ENCODE measurements at places on chromosomes 13 and 19.

GRCh38 chr13:95503662-95504061, 48.9 kb upstream of the CLDN10 start:
- no peak for DNase-seq

DNA sequence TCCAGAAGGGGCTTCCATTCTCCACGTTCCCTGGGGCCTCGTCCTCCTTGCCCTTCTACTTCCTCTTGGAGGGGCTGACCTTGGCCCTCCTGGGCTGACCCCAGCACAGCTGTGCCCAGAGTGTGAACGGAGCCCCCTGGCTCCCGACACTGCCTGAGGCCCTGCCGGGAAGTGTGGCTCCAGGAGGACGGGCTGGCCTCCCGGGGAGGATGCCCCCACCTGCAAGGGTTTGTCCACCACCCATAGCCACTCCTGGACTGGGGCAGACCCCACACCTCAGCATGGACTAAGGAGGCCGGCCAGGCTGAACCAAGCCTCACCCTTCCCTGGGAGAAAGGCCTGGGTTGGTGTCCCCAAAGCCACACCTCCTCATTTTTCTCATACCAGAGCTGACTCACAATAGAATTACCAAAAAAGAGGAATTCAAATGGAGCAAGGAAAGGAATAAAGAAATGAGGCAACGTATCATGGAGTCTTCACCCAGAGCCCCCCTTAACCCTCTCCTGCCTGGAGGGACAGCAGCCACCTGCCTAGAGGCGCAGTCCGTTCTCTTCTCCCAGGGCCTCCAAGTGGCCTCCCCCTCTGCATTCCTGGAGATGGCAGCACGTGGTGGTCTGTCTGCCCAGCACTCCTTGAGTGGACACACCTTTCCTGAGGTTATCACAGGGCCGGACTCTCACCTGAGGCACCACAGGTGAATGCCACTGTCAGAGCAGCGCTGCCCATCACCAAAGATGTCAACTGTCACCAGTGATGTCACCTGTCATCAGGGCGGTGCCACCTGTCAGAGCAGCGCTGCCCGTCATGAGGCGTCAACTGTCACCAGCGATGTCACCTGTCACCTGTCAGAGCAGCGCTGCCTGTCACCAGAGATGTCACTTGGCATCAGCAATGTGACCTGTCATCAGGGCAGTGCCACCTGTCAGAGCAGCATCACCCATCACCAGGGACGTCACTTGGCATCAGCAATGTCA, 3.1 kb upstream of the C13orf46 start:
- peak; percentile 8 for DNase-seq

DNA sequence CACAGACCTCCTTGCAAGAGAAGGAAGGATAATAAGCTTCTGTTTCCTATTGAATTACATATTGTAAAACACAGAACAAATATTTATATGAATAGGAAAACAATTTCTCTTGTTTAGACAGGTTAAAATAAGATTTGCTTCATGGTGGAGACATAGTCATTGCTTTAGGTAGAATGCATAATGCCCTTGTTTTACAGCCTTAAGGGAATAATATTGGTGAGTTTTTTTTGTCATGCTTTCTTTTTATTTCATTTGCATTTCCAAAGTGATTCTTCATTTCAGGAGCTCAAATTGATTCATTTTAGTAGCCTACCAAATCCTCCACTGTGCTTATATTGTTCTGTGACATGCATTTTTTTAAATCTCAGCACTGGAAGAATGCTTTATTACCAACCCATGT, 690.7 kb downstream of the OLFM4 start:
- no peak for DNase-seq

DNA sequence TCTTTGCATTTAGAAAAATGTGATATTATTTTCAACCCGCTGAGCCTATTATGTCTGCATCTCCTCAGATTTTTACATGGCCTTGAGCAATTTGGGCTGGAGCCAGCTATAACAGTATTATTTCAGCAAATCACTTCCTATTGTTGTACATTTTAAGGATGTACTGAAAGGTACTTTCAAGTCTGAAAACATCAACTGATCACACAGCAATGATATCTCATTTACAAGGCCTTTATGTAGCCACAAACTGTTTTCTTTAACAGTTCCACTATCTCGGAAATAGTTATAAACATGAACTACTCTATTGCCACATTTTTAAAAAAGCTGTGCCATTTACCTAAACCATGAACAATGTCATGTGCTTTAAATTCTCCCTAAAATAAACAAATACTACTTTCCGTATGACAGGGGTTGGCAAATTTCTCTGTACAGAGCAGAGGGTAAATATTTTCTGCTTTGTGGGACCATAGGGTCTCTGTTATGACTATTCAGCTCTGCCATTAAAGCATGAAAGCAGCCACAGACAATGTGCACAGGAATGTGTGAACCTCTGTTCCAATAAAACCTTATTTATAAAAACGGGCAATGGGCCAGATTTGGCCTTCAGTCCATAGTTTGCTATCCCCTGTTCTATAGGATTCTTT, 560.4 kb downstream of the GPC6 start:
- DNase-seq, result no peak

DNA sequence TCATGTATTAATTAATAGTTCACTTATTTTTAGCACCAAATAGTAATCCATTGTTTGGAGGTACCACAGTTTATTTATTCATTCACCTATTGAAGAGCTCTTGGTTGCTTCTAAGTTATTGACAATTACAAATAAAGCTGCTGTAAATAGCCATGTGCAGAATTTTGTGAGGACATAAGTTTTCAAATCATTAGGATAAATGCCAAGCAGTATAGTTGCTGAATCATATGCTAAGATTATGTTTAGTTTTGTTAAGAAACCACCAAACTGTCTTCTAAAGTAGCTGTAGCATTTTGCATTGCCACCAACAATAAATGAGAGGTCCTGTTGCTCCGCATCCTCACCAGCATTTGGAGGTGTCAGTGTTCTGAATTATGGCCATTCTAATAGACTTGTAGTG, 2126.8 kb downstream of the PCDH9 start:
- DNase-seq, result no peak

- DNase-seq, result no peak
Measured at GRCh38 chr13:75607447-75607846, 28.7 kb upstream of the LMO7 start.

DNA sequence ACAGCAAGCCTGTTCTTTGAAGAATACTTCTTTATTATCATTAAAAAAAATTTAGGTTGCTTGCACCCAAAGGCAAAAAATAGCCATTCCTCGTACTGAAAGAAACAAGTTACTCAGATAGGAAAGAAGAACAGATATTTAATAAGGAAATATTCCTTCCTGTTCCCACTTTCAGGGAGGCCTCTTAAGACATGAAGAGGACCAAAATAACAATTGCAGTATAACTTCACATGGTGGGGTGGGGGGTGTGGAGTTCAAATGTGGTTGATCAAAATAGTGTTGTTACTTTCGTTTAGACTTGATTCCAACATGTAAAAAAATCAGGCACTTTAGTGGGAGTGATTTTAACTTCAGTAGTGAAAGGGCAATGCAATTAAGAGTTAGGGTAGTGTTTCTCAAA, 3.6 kb downstream of the RGCC start:
- no peak for DNase-seq

GRCh38 chr13:97224544-97225300, 2.6 kb downstream of the MBNL2 start:
- no peak for DNase-seq

DNA sequence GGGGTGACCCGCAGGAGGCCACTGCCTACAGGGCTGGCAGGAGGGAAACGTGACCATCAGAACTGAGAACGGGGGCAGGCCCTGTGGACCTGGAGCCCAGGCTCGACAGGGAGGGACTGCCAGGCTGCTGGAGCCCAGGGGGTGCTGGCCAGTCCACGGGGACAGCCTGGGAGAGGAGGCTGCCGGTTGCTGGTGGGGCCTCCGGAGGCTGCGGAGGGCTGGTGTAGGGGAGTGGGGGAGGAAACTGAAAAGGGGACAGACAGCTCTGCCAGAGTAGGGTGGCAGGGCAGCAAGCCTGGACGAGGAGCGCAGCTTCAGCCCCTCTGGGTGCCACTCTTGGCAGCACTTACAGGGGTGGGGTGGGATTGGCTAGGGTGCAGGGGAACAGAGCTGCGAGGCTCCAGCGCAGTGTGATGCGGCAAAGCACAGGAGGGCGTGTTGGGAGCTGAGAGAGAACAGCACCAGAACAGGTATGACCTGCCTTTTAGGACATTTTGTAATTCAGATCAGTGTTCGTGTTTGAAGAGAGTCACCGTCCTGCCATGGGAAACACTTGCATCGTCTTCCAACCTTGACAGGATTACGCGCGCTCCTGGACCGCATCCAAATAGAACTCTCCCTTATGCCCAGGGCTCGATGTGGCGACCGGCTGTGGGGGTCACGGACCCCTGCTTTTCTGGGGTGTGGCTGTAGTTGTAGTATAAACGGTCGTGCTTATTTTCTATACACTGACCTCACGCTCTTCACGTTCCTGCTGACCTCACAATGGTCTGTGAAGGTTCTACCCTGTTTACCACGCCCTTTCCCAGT, 19.9 kb upstream of the ARHGEF7 start:
- no peak for DNase-seq

DNA sequence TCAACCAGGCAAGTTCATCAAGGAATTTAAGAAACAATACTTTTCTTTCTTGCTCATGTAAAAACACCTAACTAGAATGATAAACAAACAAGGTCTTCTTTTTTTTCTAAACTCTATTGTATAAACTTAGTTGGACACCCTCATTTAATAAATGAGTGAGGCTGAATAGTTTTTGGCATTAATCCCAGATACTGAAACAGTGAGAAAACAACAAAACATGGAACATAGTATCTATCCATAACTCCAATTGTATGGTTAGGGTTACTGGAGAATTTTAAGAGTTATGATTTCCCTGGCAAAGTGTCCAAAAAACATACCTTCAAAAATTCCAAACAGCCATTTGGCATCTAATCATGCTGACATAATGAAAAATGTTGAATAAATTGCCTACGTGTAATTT, 5.8 kb upstream of the POMP start:
- DNase-seq, result no peak

DNA sequence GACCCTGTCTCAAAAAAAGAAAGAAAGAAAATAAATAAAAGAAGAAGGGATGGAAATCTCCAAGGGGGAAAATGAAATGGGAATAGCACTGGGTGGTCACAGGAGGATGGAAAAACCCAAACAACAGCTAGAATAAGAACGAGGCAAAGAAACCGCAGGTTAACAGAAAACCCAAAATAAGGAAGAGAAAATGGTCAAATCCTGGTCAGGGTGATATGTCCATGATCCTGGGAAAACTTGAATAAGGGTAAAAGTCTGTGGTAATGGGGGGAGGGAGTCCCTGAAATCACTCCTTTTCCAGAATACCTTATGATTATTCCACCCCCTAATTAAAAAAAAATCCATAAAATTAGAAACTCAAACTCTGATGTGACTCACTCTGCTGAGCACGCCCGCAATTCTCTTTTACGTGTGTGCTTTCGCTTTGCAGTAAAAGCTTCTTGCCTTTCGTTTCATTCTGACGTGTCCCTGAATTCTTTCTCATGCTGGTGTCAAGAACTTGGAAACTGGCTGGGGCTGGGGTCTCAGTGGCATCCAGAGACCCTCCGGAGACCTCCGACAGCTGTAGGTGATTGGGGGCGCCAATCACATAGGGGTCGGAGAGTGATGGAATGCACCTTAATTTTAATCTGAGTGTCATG, 4.3 kb upstream of the NAXD start:
- DNase-seq, result no peak

GRCh38 chr19:4576016-4576933, 16.8 kb upstream of the SEMA6B start:
- DNase-seq, result peak; percentile 89

DNA sequence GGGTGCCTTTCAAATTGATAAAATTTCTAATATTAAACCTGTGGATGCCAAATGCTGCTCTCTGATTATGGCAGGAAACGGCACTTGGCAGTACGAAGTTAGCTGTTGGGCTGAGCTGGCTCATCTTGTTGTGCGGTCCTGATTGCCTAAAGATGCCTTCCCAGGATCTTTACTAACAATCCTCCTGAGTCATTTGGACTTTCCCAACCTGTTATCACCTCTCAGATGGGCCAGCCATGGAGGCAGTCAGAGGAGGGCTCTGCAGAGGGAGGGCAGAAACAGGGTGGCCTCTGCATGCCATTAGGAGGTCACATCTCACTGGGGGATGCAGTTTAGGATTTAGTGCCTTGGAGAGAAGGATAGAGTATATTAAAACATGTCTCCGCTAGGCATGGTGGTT, 27.3 kb downstream of the ALOX5AP start:
- no peak for DNase-seq

DNA sequence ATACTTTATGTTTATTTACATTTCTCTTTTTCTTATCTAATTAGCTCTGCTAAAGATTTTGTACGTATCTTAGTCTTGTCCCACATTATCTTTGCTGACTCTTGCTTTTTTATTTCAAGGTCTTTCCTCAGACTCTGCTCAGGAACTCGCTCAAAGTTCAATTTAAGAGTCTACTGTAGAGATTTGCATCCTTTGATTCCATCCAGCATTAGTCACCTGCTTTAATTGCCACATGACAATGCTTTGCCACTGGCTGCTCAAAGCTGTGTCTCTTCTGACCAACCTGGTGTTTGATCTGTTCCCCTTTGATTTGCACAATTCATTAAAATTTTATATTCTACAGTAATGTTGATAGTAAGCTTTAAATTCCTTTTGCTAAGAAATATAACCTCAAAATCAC, 157.9 kb upstream of the FREM2 start:
- no peak for DNase-seq

DNA sequence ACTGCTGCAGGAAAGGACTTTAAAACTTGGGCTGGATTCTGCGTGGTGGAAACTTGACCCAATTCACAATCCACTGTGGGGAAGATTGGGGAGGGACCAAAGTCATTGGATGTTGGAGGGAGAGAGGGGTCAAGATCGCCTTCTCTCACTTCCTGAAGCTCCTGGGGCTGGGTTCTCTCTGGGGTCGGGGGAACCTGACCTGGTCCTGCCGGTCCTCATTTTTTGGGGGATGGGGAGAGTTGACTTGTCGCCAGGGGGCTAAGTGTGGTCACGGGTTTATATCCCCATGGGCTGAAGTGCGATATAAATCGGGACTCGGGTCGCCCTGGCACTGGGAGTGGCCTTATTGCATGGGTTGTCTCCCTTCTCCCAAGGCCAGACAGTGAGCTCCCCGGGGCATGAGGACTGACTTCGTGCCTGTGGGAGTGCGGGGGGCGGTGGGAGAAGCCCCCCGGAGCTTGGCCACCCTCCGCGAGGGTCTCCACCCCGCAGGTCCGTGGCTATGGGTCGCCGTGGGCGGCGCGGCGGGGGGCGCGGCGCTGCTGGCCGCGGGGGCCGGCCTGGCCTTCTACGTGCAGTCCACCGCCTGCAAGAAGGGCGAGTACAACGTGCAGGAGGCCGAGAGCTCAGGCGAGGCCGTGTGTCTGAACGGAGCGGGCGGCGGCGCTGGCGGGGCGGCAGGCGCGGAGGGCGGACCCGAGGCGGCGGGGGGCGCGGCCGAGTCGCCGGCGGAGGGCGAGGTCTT, 6.3 kb downstream of the ICAM5 start:
- peak; percentile 61 for DNase-seq

GRCh38 chr13:85616275-85616674, 182.9 kb downstream of the SLITRK6 start:
- DNase-seq, result no peak
